ENCODE measurements at places on chromosomes 13 and 19. TPM values are rescaled to one million over a fixed set of nuclear protein-coding genes. Genes with fewer than 3 reads are reported as not detected.

ZNF492 gene
- under 0.01 TPM for total RNA-seq

SOX1 gene
- not detected for total RNA-seq

TMIGD2 gene
- not detected for total RNA-seq

ZNF571 gene
- 4.2 TPM for total RNA-seq

CEACAM21 gene
- total RNA-seq = not detected

TMEM238 gene
- 0.32 TPM for total RNA-seq

NHLRC3 gene
- 20.4 TPM for total RNA-seq

NLRP7 gene
- total RNA-seq = not detected

OR10H1 gene
- total RNA-seq = not detected

FOSB gene
- 0.88 TPM for total RNA-seq

LRRC8E gene
- total RNA-seq = 5.9 TPM

CLC gene
- total RNA-seq = not detected

All from smooth muscle cell of the umbilical artery (primary cell).